ENCODE measurements at places on chromosomes 5 and 9.

- DNase-seq, result no peak
Observed at GRCh38 chr5:120082316-120083068, 381.6 kb upstream of the PRR16 start.

DNA sequence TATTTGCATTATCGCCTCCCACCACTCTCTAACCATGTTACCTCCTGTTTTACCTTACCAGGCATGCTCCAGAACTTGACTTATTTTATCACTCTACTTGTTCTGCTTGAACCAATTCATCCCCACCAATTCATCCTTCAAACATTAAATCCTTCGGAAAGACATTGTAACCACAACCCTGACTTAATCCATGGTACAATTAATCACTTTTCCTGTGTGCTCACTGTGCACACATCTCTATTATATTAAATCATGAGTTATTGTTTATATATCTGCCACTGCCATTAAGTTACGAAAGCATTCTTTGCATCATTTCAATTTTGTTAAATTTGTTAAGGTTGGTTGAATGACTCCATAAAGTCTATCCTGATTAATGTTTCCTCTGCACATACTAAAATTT is 7.4 kb upstream of the C5orf46 start:
- DNase-seq, result no peak

- DNase-seq, result no peak
Observed at GRCh38 chr5:107365320-107366109, 305.2 kb downstream of the EFNA5 start.

DNA sequence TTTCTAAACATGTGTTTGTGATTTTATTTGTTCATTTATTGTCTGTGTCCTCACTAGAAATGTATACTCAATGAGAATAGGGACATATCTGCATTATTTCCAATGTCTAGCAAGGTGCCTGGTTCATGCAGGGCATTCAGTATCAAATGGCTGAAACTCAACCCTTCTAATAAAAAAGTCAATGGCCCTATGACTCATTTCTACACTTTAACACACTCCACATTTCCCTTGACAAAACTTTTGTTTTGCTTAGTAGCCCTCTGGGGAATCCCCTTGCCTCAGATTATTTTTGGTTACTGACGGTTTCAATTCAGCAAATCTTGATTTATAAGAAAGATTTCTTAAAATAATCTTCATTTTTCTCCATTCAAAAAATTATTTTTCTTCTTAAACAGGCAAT is 206.0 kb upstream of the DMRTA1 start:
- no peak for DNase-seq

DNA sequence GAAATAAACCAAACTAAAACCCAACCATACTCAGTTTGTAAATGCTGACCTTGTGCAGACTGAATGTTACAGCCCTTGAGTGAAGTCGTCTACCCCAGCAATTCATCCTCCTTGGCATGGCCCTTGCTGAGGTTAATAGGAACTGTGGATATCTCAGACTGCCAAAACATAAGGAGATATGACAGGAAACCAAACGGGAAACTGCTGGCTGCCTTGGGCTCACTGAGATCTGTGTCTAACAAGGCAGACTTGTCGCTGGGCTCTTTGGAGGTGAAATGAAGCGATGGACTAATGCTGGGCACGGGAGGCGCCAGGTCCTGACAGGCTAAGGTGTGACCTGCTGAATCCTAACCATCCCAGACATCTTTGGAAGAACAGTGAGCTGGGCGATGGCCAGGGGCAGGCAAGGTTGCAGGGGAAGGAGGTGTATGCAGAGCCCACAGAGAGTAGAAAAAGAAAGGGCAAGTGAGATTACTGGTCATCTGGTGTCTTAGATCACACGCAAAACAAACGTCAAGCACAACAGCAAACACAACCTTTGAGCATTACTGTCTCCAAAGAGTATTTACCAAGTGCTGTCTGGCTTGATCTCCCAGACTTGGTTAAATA is 44.6 kb upstream of the ALDH1A1 start:
- no peak for DNase-seq

DNA sequence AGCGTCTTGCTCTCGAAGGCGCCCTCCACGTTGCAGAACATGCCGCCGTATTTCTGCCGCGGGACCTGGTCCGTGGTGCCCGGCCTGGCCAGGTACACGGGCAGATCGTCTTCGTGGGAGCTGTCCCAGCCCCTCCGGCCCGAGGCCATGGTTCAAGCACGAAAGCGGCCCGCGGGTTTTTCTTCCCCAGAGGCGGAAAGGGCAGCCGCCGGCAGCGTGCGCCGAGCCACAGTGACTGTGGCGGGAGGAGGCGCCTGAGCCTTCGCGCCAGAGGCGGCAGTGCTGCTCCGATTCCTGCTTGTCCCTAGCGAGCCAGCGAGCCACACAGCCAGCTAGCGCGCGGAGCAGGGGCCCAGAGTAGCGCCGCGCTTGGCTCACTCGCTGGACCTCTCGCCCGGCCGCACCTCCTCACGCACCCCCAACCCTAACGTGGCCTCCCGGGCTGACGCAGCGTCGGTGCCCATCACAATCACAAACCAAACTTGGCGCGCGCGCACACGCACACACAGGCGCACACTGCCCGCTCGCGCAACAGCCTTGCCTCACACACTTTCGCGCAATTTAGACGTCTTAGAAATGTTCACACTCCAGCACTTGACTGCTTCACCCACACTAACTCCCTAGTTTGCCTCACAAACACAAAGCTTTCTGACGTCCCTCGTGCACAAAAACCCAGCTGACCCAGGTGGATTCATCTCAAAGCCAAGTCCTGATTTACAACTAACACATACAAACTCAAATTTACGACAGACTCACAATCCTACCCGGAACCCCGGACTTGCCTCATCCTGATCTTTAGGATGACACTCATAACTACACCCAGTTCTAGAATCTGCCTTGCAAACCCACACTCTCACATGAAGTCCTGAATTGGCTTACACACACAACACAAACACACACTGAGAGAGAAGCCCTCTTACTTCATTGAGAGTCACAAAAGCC is at the start of gene DPYSL3:
Gene DPYSL3 (minus strand): TSS at position 359 of the 942 bp plus-strand sequence. CDS start 210 bp downstream, at position 149.
- peak; percentile 87 for DNase-seq

GRCh38 chr9:99040911-99041582 is 63.9 kb upstream of the TGFBR1 start:
- peak; percentile 96 for DNase-seq

- DNase-seq, result peak; percentile 47
Observed at GRCh38 chr9:34328500-34328986, 525 bp downstream of the KIF24 start.

DNA sequence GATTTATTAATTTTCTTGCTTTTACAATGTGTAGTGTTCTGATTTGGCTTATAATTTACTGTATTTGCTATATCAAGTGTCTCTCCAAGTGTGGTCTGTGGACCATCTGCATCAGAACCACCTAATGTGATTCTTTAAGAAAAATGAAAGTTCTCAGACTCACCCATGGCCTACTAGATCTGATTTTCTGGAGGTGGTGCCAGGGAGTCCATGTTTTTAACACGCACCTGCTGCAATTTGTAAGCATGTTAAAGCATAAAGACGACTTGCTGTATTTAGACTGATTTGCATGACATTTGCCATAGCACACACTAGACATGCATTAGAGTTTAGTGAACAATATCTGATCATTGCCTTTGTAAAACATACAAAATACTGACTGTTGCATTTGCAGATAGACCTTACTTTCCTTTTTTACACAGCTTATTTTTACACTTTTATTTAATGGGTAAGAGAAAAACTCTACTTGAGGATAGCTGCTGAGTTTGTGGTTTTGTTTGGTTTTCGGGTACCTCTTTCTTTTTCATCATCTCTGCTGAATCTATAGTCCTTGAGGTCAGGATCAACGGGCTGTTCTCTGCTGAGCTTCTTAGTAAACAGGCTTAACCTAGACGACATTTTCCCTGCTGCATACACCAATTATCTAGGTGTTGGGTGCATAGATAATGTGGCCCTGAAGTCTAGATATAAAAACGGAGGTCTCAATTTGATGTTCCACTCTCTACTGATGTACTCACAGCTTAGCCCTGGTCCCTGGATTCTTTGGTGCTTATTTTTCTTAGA is 138.0 kb upstream of the ZNF366 start:
- DNase-seq, result no peak

DNA sequence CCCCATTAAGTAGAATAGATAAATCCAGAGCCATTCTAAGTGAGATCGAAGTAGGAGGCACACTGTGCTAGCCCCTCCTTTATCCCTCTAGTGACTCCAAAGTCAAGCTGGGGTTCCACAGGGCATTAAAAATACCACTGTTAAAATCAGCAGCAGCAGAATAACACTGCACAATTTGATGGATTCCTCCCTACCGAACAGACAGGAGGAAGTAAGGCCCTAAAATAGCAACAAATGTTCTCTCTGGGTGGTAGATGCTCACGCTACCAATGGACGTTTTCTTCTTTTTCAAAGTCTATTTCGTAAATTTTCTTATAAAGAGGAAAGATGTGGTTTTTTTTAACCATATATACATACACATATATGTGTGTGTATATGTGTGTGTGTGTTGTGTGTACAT is 54.4 kb downstream of the FBXW11 start:
- DNase-seq, result no peak

GRCh38 chr5:126793097-126793496 is 16.2 kb downstream of the LMNB1 start:
- DNase-seq, result no peak

DNA sequence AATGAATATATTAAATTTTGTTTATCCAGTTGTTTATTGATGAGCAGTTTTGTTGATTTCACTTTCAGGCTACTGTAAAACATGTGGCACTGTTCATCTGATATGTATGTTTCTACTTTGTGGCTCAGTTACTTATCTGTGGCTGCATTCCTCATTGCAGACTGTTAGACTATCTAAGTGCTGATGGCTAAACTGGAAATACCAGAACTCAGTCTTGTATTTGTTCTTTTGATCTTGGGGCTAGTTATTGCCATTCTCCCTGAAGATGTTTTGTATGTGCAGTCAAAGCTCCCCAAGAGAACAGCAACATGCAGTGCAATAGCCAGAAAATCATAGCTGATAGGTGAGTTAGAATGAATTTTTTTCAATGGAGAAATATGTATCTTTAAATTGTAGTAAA is 162.2 kb downstream of the GADD45G start:
- DNase-seq, result peak; percentile 12

DNA sequence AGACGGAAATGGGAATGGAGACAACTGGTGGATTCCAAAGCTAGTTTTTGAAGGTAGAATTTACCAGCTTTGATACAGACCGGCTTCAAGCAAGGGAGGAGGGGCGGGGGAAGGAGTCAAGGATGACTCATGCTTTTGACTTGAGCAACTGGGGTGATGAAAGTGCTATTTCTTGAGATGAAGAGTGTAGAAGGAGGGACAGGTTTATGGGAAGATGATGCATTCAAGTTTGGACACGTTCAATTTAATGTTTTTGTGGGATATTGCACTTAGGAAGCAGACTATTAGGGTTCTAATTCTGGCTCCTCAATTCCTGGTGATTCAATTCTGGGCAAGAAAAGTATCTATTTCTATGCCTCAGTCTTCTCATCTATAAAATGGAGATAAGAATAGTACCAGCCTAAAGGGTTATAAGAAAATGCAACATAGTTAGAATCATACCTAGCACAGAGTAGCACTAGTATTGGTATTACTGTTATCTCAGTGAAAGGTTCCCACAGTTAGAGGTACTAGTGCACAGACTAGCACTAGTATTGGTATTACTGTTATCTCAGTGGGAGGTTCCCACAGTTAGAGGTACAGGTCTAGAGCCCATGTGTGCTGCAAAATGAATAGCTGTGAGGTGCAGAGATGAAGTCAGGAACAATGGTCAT is 4.6 kb downstream of the NIPAL4 start:
- DNase-seq, result peak; percentile 91

- DNase-seq, result no peak
Observed at GRCh38 chr9:135567311-135567710, 5.8 kb downstream of the PAEP start.

DNA sequence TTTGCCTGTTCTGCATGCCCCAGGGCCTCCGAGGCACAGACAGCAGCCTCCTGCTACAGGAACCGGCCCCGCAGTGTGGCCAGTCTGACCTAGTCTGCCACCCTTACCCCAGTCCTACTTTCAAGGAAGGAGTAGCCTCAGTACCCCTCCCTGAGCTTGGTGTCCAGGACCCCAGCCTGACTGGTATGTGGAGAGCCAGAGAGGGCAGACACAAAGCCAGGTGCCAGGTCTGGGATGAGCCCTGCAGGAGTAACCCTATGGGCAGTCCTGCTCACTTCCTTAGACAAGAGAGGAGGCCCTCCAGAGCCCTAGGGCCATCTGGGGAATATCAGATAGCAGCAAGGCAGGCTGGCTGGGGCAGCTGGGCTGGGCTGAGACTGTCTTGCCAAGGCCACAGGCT is 67.8 kb downstream of the NRG2 start:
- DNase-seq, result peak; percentile 60

DNA sequence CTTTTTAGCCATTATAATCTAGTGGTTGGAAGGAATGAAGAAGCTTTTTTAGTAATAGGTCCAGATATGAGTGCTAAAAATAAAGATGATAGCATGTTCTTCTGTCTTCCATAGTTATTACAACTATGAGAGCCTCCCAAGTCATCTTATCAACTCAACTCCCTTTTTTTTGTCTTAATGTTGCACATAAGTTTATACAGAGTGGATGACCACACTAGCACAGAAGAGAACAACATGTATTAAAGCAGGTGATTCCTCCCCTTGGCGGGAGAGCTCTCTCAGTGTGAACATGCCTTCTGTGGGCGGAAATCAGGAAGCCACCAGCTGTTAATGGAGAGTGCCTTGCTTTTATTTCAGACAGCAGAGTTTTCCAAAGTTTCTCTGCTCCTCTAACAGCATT is 40.1 kb upstream of the STX17 start:
- no peak for DNase-seq

DNA sequence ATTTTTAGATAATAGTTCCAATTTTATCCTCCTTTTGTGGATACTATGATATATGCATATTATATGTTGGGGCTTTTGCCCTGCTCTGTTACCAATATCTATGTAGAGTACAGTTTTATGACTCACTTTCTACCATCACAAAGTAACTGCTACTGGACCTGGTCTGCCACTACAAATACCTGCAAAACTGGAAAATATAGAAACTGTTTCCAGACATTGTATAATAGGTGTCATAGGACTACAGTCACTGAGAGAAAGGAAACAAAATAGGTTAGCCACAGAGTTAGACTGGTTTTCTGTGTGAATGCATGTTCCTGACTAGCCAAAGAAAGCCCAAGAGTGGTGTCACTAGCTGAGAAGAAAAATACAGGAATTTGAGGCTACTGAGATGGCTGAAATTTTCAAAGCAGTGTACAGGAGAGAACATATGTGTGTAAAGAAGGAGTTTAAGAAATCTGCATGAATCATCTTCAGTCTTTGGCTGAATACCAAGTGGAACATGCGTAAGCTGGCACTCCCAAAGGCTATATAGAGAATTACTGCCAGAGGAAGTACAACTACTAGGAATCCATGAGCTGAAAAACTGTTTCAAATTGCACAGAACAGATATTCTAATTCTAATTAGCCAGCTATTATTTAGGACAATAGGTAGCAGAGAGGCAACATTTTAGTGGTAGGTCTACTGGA is 29.0 kb upstream of the FAM174A start:
- DNase-seq, result no peak

GRCh38 chr5:142181096-142181495 is 72.5 kb downstream of the NDFIP1 start:
- no peak for DNase-seq

GRCh38 chr5:143168171-143168741 is 235.2 kb downstream of the NR3C1 start:
- no peak for DNase-seq

- DNase-seq, result no peak
Observed at GRCh38 chr9:119697996-119698395, 328.8 kb upstream of the BRINP1 start.

Measured in islet precursor cell (in vitro differentiated cells).